ENCODE measurements at places on chromosomes 1 and 21.

DNA sequence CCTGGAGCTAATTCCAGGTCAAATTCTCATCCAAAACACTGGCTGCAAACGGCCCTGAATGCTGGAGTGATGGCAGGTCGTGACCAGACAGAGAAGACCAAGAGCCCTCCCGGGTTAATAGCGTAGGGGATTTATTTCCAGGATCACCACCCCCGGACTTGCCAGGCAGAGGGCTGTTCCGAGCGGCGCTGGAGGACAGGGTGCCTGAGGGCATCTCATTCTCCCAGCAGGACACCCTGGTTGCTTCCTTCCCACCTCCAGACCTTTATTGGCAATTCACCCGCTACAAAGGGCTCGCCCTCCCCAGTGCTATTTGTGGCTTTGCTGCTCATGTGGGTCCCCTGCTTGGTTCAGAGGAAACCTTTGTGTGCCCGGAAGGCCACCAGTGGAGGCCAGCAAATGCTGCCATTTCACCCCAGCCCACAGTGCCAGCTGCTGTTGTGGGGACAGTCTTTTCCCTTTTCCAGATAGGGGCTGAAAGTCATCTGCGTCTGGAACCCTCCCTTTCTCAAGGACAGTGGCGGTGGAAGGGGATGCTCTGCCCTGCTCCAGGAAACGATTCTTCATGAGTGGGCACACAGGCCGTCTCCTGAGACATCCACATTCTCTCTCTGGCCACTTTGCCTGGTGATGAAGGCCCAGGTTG is 19.0 kb upstream of the C1orf174 start:
- DNase-seq, result no peak

- DNase-seq, result peak; percentile 53
These were observed 47.7 kb downstream of the UTP25 start for GRCh38 chr1:209875515-209875914.

DNA sequence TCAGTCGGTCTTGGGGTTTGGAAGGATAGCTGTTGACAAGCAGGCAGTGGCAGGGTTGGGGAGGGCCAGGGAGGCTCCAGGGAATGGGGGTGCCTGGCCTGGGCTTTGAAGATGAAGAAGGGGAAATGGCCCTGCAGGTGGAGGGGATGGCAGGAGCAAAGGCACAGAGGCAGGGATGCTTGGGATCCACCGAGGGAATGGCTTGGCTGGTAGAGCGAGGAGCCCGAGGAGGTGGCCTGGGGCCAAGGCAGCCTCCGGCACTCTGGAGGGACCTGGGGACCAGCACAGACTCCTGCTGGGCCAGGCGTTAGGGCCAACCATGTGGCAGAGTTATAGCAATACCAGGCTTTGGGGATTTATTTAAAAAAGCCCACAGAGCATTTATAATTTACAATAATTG is 62.9 kb upstream of the EDN2 start:
- DNase-seq, result no peak

- DNase-seq, result no peak
These were observed 146.1 kb downstream of the GRIK1 start for GRCh38 chr21:29793712-29794111.

DNA sequence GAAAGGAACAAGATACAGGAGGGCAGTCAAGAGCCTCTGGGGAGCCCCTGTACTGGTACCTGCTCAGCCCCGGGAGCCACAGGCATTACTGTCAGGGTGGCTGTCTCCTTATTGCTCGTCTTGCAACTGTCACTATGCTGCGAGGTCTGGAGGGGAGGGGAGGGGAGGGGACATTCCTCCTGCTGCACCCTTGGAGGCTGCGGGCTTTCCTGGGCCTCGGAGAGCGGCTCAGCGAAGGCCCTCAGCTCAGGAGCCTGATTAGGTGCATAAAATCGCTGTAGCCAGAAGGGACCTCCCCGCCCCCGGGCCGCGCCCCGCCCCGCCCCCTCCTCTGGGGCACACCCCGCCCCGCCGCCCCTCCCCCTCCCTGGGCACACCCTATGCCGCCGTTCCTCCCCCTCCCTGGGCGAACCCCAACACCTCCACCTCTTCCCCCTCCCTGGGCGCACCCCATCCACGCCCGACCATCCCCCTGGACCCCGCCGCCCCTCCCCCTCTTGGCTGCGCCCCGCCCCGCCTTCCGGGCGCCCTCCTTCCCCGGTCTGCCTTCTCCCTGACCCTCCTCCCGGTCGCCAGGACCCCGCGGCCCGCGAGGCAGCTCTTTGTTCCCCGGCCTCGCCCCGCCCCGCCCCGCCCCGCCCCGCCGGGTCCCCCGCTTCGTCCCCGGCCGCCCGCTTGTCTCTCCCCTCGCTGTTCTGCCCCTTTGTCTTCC is 35.5 kb downstream of the CACHD1 start:
- peak; percentile 27 for DNase-seq

DNA sequence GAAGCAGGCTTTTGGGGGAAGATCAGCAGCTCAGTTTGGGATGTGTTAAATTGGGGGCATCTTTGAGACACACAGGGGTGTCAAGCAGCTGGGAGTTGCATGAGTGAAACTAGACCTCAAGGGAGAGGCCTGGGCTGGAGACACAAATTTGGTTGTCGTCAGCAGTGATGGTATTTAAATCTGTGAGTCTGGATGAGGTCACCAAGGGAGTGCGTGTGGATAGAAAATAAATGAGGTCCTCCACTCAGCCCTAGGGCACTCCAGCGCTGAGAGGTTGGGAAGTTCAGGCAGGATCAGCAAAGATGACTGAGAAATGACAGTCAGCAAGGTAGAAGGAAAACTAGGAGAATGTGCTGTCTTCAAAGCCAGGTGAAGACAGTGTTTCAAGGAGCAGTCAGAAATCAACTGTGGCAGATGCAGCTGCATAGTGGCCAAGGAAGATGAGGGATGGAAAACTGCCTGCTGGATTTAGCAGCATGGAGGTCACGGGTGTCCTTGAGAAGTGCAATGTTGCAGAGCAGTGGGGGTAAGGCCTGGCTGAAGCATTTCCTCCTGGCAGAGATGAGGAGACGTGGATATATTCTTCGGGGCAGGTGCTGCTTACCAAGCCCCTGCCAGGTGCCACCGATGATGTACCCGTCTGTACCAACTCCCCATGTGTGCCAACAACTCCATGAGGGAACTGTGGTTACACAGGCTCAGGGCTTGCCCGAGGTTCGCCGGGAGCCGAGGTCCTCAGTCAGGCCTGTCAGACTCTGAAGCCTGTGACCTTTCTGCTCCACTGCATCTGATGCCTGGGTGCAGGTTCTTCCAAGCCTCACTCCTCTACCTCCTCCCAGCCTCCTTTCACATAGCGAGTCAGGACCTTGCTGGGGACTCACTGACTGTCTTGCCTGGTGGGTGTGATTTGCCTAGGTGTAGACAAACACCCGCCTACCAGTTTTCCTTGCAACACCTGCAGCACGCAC is 11.3 kb downstream of the MAP7D1 start:
- no peak for DNase-seq

DNA sequence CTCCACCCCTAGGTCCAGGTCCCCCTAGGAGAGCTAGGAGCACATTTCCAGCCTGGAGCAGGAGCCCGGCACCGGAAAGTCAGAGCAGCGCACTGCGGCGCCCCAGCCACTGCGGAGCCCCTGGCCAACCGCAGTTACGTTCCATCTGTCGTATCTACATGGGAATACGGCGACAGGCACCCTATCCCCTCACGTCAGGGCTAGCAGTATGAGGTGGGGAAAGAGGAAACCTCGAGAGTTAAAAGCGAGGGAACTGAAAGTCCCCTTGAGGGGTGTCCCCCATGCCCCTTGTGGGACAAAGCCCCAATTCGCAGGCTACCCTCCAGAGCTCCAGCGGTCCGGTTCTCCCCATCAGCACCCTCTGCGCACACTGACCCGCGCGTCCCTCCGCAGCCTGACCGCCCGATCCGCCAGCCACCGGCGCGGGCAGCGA is 995 bp downstream of the COLGALT2 start:
- DNase-seq, result peak; percentile 19
